ENCODE measurements at places on chromosomes 6 and 20.

DNA sequence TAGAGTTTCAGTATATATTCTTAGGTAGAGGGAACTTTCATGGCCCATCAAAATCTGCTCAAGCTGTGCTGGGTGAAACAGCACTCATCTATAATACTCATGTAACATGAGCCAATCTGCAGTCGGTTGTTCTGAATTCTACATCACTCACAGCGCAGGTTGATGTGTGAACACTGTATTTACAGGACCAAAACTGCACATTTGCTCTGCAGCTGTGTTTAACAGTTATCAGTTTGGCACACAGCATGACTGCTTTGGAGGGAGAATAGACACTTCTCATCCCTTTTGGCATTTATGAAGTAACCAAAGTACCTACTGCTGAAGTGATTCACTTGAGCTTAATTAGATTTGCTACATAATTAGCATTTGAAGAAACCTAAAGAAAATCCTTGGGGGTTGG, 225.1 kb downstream of the BCKDHB start:
- DNase-seq: no peak

GRCh38 chr20:12327205-12327604, 409.5 kb downstream of the BTBD3 start:
- peak; percentile 50 for DNase-seq

DNA sequence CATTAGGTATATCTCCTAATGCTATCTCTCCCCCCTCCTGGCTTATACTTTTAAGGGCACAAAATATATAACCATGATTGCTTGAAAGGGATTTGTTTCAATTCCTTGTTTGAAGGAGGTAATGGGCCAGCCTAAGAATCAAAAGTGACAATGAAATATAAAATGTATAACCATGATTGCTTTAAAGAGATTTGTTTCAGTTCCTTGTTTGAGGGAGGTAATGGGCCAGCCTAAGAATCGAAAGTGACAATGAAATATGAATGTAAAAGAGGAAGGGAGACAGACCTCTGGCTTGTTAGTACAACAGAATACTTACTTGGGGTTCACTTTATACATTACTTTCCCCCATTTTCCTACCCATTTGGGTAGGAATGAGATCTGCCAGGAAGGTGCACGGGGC, 55.5 kb downstream of the FOXC1 start:
- DNase-seq: no peak

GRCh38 chr6:30724906-30725667, 4.9 kb downstream of the TUBB start:
- no peak for DNase-seq

GRCh38 chr6:117776441-117776840, 101.2 kb downstream of the NUS1 start:
- no peak for DNase-seq

DNA sequence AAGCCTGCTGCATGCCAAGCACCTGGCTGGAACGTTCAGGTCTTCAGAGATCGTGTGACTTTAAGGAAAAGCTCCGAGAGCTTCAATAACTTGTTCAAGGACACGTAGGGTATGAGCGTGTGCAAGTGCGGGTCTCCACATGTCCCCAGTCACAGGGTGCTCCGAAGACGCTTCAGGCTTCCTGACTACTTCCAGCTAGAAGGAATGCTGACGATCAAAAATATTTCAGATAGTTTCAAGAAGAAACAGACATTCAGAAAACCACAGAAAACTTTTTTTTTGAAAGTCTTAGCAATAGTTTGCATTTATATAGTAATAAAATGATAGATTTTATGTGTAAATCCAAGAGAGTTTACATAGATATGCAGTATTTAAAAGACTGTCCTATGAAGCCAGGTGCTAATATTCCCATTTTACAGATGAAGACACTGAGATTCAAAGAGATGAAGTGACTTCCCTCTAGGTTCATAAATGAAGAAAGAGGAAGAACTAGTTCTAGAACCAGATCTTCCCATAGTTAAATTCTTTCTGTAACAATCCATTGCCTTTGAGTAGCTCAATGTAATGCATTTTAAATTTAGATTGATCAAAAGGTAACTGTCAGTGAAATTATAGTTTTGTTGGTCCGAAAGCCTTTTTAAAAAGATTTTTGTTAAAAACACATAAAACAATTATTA, 247.6 kb downstream of the MYLK4 start:
- DNase-seq: no peak

- DNase-seq: no peak
These were observed 33.5 kb downstream of the YTHDF1 start for GRCh38 chr20:63182425-63182824.

DNA sequence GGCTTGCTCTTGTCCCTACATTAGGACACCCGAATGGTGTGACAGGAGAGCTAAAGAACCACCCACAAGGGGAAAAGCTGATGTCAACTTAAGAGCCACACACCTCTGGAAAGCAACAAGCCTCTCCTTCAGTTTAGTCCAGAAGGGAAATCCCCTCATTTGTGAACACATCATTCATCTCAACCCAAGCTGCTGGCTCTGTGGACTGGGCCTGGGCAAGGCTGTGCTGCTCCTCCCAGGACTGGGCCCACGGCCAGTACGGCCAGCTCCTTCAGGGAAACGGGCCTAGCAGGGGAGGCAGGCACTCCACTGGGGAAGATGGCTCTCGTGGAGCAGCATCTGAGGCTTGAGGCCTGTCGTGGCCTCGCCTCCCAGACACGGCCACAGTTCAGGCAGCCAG, 12.8 kb upstream of the SLC4A11 start:
- DNase-seq: no peak

GRCh38 chr6:25193460-25194171, 85.6 kb upstream of the CARMIL1 start:
- DNase-seq: no peak

- no peak for DNase-seq
These were observed 456.4 kb upstream of the MANEA start for GRCh38 chr6:95120984-95121383.

DNA sequence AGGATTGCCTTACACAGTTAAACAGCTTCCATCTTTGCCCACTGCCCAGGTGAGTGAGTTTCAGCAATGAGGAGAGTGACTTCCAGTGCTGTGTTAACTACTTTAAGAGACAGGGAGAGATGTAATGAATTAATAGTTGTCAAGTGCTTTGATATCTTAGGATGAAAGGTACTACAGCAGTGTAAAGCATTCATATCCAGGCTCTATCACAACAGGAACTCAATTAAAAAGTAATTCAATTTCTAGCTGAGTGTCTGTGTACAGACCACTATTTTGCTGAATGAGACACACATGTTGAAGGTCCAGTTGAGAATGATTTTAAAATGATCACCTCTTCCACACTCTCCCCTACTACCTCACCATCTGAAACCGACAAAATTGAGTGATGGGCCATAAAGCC, 70.7 kb upstream of the BEND3 start:
- DNase-seq: no peak

GRCh38 chr6:63888416-63888815, 252.8 kb downstream of the PHF3 start:
- no peak for DNase-seq

DNA sequence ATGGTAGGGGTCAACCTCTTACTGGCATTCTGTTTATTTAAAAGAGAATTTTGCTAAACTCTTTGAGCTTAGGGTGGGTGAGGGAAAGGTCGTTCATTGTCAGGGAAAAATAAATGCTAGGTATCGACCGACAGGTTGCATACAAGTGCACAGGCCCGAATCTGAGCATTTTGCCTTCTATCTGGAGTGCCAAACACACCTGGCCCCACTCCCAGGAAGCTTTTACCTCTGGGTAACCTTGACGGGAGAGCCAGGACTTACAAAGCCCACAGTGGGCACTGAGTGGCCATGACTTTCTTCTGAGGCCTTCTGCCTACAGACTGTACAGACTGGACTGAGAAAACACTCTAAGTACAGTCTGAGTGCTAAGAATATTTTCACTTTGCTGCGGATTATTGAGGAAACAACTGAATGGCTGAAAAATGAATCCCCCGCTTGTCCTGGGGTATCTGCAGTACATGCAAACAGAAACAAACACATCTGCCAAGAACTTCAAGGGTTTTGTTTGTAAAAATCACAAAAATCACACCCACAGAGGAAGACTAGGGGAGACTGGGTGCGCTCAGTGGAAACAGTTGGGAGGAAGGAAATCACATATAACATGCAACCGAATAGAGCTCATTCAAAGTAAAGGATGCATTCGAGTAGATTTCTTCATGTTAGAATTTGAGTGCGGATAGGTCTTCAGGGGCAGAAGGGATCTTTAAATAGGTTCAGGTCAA, 152.8 kb downstream of the NFATC2 start:
- peak; percentile 84 for DNase-seq

GRCh38 chr20:9093218-9093957, 24.5 kb downstream of the PLCB4 start:
- no peak for DNase-seq

- DNase-seq: no peak
These were observed 57.1 kb downstream of the CDH22 start for GRCh38 chr20:46251211-46251673.

DNA sequence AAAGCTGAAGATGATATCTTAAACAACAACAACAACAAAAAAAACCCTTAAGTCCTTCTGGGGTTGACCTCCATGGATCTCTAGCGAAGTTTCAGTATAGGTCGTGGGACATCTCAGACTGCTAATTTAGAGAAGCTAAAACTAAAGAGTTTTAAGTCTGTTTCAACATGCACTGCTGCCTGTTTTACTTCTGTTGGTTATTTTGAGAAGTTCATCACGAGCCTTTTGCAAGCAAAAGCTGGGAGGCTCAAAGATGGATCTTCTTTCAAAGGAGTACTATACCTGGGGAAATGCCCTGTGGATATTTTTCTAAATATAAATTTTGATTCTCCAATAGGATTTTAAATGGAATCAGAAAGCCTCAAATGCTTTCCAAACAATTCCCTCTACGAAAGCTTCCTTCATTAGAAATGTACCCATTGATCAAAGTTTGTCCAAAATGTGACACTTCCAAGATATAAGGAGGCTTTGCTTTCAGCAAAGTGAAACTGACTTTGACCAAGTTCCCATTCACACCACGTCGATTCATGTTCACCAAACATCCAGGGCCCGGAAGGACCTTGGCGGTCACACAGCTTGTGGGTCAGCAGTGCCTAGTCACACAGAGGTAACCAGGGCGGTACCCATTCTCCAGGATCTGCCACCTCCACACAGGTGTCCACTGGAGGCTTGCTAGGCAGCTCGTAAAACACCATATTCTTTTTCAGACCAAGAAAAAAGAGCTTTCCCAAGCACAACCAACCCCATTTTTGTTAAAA, 94.7 kb upstream of the QKI start:
- DNase-seq: peak; percentile 45
